ENCODE measurements at places on chromosomes 5 and 9.

DNA sequence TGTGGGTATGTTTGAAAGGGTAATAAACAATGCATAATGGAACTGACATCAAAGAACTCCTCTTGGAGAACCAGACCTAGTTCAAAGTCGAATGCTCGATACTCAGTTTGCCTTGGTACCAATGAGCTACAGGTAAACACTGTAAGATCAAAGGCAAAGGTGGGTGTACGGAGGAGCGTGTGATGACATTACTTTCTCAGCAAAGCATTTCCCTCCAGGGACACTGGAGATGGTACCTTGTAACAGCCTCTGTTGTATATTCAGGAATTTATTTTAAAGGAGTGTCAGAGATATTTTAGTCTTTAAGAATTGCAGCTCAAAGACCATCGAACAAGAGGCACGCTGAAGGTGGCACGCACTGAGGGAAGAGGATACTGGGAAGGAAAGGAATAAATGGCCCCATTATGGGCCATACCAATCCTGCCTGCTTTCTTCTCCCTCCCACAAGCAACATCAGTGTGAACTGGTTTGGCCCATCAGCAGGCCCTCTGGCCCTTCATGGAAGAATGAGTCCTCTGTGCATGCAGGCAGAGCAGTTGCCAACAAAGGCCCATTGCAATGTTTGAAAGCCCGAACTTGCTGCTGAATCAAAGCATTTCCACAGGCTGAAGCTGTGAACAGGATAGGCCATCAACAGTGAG lies 410.2 kb downstream of the ACTL7B start:
- DNase-seq = no peak

GRCh38 chr5:81850501-81851357 lies 99.8 kb upstream of the SSBP2 start:
- DNase-seq = no peak

DNA sequence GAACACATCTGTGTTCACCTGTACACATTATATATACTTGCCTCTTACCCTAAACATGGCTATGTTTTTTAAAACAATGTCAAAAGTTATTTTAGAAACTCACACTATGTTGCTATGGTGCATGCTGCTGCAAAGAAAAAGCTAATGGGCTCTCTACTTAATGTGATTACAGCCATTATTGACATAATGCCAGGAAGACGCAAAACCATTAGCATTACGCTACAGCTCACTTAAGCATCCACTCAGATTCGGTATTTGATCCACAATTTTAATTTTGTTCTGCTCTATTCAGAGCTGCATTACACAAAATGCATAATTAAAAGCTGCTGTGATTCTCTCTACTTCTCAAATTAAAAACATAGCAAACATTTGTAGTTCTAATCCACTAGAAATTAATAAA lies 395.2 kb downstream of the BNC2 start:
- no peak for DNase-seq

GRCh38 chr5:121019106-121019505 lies 555.0 kb downstream of the PRR16 start:
- no peak for DNase-seq

DNA sequence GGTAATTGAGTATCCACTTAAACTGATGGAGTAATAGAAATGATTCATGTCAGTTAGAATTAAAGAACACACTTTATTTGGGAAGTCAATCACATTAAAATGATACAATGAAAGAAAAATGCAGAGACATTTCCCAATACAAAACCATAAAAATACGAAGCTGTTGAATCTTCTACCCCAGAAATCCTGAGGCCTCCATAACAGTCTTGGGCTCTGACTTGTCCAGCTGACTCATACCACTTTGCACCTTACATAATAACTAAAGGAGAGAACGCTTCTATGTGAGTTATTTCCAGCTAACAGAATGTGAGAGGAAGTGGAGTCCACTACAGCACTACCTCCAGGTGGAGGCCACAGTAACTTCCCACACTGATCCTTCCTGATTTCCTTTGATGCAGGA lies 305.0 kb downstream of the MRPS30 start:
- DNase-seq = no peak

DNA sequence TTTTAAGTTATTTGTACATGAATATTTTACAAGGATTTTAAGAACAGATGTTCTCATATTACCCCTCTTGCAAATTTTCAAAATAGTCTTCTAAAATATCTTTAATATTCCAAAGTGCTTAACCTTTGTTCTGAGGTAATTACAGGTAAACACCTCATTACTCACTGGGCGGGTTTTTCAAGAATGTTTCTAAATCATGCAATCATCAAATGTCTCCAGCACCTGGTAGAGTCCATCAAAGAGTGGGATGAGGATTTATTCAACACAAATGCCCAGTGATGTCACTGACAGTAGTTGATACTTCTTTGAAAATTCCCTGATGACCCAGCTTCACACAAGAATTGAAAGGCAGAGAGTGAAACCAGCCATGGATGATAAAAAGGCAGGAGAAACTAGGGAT lies 114.4 kb downstream of the SEC61B start:
- DNase-seq = no peak

DNA sequence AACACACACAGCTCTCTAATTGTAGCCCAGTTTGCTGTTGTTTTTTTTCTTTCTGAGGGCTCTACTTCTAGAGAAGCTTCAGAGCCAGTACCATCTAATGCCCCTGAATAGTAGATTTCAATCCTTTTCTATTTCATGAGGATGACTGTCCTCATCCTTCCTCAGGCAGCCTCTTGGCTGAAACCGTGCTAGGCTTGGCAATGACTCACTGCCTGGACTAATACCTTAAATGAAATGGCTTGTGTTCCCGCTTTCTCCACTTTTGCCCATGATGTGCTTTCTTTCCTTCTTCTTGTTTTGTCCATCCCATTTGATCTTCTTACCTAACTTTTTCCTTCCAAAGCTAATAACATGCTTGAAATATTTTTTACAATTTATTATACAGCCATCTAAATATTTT lies 80.1 kb downstream of the ITGA1 start:
- DNase-seq = no peak

DNA sequence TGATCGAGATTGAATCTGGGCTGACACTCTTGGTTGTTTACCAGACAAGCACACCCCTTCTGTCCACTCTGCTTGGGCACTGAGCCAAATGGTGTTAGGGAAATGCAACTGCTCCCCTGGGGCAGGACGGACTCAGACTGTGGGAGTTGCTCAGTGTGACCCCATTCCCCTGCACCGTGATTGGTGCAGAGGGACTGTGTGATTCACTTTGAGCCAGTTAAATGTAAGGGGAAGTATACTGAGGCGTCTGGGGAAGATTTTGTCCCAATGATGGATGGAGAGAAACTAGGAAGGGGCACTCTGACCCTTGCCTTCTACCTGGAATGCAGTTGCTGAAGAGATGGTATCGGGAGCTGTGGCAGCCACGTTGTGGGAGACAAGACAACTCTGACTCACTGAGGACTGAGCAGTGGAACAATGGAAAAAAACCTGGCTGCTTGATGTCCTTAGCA lies 196.0 kb upstream of the ANKRD55 start:
- DNase-seq = no peak

DNA sequence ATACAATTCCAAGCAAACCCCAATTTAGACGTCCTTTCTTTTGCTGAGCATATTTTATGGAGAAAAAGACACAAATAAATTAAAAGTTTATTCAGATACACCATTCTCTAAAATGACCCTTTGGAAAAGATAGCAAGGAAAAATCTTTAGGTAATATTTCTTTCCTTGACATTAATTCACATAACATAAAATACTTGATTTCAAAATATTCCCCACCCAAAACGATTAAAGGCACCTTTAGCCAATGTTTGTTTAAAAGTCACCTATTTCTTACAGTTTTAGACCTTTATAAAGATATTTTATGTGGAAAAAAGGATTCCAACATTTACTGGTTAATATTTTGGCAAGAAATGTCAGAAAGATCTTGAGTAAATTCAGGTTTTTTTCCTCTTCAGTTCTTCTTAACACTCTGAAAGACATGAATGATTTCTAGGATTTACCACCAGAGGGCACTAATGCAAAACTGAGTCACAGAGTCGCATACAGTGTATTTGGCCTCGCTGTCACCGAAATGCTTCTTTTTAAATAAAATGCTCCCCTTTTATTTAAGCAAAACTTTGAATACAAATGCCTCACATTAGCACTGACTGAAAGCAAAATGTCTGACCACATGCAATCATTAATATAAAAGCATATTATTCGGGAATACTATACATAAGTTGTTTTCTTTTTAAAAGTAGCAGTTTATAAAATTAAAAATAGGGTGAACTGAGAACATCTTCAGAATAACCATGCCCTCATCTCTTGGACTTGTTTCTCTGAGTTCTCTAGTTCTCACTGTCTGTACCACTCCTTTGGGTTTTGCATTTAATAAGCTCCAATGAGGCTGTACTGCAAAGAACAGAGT lies 122.5 kb downstream of the SLC1A3 start:
- DNase-seq = no peak
